ENCODE measurements at places on chromosomes 12 and 14. TPM values are rescaled to one million over a fixed set of nuclear protein-coding genes. Genes with fewer than 3 reads are reported as not detected.

DNA sequence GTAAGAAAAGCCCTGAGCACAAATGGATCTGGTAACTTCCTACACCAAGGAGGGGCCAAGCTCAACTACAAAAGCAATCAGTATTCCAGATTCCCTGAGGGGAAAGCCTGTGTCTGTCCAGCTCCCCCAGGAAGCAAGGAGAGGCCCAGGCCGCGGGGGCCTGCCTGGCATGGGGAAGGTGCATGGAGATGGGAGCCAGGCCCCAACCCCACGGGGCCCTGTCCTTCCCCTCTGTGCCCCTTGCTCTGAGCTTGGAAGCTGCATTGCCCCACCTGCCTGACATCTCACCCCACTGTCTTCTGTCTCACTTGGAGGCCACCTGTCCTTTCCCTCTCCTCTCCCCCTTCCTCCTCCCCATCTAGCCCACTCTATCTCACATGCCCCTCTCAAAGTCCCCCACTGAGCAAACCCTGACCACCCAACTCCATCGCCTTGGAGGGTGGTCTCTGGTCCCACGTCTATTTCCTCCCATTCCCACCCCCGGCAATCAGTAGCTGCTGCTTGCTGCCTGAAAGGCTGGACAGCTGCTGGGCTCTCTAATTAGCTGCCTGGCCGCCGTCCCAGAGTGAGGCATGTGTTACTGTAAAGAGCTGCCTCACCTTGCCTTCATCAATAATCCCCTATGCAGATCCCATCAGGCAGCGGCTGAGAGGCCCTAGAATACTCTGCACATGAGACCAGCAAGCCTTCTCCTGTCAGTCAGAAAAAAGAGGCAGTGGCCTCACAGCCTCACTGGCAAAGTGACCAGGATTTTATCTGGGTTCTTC is 3.4 kb upstream of the TMEM229B start:
- DNase-seq = no peak

- DNase-seq = no peak
Measured at GRCh38 chr12:108594960-108595710, 2.7 kb downstream of the TMEM119 start.

DNA sequence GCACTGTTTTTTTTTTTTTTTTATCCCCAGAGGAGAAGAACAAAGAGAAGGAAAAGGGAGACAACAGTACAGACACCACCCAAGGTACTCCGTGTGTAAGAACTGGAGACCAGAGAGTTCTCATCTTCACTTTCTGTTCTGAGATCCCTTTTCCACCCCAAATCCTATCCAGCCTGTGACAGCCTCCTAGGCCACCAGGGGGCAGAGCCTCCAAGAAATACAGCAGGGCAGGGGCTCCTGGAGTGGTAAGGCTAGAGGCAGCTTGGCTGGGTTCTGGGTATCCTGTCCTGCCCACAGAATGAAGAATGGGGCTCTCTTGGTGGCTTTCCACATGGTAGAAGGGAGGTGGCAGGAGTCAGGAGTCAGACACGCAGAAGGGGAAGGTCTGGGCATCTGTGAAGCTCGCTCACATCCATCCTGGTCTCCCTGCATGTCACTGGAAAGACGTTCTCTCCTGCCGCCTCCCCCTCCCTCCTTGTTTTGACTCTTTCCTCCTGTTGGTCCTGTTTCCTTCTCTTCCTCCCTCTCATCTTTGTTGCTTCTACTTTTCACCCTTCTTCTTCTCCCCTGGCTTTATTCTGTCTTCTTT is 12.0 kb downstream of the CLSTN3 start:
- peak; percentile 25 for DNase-seq

Gene TPH2
- not detected for polyA plus RNA-seq

Gene RASSF9
- 2.6 TPM for polyA plus RNA-seq

DNA sequence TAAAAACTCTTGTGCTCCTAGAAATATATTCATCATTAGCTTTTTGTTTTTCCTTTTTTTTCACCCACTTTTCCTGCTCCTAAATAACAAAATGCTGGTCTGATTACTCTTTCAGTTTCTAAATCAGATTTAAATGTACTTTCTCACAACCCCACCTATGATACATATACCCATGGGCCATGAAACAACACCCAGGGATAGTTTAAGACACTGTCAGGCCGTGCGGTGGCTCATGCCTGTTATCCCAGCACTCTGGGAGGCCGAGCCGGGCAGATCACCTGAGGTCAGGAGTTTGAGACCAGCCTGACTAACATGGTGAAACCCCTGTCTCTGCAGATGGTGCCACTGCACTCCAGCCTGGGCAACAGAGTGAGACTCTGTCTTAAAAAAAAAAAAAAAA is 1.6 kb upstream of the NUMB start:
- no peak for DNase-seq

Gene HOXC12
- 0.05 TPM for polyA plus RNA-seq

Gene SRP54
- 39.4 TPM for polyA plus RNA-seq

GRCh38 chr14:90599339-90599738 is 202.5 kb downstream of the CALM1 start:
- no peak for DNase-seq

DNA sequence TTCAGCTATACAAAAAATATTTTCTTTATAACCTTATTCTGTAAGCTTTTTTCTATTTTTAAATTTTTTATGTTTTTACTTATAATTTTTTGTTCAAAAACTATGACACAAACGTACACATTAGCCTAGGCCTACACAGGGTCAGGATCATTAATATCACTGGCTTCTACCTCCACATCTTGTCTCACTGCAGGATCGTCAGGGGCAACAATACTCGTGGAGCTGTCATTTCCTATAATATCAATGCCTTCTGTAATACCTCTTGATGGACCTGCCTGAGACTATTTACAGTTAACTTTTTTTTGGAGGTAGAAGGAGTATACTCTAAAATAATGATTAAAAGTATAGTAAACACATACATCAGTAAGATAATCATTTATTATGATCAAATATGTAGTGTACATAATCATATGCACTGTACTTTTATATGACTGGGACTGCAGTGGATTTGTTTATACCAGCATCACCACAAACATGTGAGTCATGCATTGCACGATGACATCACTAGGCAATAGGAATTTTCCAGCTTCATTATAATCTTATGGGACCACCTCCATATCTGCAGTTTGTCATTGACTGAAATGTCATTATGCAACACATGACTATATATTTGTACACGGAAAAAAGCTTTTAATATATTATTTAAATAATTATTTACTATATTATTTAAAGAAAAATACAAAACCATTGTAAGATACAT is 18.5 kb upstream of the PMCH start:
- peak; percentile 8 for DNase-seq

Gene UTP20
- polyA plus RNA-seq = 10.1 TPM

Gene CLEC4C
- polyA plus RNA-seq = not detected

DNA sequence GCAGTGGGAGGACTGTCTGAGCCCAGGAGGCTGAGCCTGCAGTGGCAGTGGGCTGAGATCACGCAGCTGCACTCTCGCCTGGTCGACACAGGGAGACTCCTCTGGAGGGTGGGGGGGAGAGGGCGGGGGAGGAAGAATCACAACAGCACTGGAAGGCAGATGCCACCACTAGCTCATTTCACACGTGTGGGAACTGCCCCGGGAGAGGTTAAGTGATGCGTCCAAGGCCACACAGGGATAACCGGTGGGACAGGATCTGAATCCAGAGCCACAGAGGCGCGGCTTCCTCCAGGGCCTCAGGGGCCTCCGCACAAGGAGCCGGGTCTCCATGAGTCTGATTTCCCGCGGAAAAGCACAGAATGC is 20.8 kb downstream of the STX2 start:
- no peak for DNase-seq

DNA sequence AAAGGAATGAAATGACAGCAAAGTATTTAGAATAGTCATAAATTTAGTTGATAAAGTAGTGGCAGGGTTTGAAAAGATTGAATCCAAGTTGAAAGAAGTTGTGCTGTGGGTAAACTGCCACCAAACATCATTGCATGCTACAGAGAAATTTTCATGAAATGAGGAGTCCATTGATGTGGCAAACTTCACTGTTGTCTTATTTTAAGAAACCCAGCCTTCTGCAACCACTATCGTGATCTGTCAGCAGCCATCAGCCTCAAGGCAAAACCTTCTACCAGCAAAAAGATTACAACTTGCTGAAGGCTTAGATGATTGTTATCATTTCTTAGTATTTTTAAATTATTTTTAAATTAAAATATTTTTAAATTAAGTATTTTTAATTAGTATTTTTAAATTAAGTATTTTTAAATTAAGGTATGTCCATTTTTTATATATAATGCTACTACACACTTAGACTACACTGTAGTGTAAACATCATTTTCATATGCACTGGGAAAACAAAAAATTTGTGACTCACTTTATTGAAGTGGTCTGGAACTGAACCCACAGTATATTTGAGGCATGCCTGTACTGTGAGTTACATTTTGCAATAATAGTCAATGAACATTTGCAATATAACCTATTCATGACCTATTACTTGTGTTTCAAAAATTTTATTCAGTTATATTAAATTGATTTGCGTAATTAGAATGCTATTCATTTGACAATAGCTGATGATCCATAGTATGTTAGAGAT is 67.2 kb upstream of the SYT1 start:
- DNase-seq = peak; percentile 72

DNA sequence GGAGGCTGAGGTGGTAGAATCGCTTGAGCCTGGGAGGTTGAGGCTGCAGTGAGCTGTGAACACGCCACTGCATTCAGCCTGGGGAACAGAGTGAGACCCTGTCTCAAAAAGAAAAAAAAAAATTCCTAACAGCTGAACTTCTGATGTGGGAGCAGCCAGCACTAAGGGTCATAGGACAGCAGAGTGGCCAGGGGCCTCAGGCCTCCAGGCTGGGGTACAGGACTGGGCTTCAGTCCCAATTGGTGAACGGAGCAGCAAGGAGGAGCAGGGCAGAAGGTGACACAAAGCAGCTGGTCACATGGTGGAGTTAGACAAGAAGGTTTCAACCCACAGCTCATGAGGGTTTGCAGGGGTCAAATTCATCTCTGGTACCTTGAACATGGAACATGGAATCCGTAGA is 40.8 kb upstream of the NRXN3 start:
- DNase-seq = no peak

Gene TRHDE
- polyA plus RNA-seq = 3.9 TPM

DNA sequence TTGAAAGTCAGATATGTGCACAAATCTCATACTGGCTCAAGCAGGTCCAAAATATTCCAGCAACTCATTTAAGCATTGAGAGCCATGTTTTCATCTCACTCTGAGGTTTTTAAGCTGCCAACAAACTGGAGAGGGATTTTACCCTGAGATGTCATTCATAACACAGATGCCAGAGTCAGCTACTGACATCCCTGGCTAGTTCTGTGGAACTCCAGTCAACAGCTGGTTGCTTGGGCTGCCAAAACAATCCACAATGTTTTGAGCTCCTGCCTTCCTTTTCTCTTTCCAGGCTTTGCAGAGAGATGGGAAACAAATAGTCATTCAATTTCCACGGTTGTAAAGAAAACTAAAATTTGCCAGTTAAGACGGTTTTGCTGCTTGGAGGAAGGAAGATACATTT is 621.2 kb upstream of the FBXO33 start:
- no peak for DNase-seq

Gene PLD4
- 0.01 TPM for polyA plus RNA-seq

GRCh38 chr12:57134949-57135348 is 6.7 kb downstream of the LRP1 start:
- no peak for DNase-seq

Data from mammary epithelial cell (primary cell).